B cell (primary cell): ENCODE measurements at places on chromosomes 12 and 14.

DNA sequence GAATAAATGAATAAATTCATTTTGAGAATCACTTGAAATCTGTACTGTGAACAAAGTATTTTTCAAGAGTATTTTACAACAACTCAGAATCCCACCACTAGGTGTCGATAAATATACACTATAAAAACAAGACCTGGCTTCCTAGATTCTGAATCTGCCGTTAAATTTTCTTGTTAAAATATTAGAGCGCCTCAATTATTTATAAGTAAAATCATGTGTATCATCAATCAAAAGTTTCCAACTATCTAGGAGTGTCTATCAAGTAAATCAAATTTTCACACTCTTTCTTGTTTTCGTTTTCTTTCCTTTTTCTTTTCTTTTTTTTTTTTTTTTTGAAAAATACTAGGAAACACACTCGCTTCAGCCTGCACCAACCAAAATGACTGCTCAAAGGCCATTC lies 179.2 kb upstream of the DCN start:
- DNase-seq = peak; percentile 56

DNA sequence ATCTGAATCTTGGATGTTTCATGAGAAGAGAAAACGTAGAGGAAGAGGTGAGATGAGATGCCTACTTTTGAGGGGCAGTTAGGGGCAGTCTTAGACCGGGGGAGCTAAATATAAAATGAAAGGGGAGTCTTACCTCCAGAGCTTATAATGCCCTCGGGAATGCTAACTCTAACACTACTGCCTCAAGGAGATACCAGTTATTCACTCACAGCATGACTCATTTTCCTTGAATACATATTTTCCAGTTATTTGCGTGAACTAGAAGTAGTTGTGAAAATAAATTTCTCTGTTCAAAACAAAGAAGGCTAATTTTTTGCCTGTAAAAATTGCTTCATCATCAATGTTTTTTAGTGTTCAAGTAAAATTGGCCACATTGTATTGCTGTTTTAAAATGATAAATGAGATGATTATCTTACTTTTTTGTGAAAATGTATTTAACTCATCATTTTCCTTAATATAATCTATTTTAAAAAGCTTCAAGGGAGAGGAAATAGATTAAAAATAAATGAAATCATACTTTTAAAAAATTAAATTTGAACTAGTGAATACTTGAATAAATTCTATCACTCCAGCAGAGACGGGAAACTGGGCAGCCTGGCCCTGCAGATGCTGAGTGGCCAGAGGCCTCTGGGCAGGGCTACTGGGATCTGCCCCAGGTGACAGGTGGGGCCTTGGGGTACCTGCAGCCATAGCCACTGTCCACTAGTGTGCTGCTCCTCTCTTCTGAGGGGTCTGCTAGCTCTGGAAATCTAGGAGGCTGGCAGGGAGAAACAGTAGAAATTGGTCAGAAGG lies 339.3 kb downstream of the EGLN3 start:
- no peak for DNase-seq

GRCh38 chr14:94646481-94646880 lies 34.3 kb downstream of the SERPINA3 start:
- no peak for DNase-seq

DNA sequence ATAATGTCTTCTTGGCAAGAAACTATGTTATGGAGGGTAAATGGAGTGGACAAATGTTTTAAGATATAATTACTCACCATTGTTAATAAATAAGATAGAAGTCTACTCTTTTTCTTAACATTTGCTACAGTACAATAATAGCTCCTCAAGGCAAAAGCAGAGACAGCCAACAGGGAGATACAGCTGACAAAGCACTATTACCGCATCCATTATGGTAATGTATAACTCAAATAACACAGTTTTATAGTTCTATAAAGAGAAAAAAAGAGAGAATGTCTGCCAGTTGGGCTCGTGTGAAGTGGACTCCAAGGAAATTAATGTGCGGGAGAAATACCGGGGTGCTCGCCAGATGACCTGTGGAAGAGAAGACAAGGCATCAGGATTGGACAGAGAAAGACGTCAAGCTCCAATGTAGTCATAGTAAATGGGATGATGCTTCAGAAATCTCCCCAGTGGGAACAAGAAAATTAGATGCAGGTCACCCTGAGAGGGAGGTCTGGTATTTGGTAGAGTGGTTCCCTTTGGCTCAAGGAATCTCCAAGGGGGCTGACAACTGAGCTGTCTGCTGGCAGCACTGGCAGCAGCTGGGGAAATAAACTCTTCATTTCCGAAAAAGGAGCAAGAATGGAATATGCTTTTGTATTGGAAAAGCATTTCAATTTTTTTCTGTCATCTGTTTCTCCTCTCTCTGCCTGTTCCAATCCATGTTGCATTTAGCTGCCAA lies 343.9 kb downstream of the LRFN5 start:
- no peak for DNase-seq

DNA sequence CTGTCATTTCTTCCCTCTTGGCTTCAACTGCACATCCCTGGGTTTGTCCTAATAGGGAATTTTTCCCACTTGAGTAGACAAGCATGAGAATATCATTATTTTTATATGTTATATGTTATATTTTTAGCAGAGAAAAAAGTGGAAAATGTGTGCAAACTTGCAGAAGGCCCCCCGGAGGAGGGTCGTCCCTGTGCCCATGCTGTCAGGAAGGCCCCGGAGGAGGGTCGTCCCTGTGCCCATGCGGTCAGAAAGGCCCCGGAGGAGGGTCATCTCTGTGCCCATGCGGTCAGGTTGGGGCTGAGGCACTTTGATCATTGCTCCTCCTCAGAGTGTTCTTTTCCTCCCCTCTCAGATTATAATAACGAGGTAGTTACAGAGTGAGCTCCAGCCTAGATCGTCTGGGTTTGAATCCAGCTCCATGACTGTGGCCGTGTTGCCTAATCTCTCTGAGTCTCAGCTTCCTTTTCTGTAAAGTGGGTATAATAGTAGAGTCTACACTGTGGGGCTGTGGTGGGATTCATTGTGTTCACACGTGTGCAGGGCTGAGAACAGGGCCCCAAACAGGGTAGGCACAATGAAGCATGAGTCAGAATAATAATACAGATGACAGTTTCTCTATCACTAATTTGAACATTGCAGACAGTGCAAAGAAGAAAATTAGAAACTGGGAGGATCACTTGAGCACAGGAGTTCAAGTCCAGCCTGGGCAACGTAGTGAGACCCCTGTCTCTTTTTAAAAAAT lies 33.4 kb downstream of the ELK3 start:
- DNase-seq = no peak

GRCh38 chr12:114998118-114998749 lies 314.3 kb upstream of the TBX3 start:
- DNase-seq = no peak

GRCh38 chr12:121224591-121224990 lies 14.7 kb downstream of the P2RX4 start:
- no peak for DNase-seq

- no peak for DNase-seq
These were observed 11.5 kb downstream of the UBC start for GRCh38 chr12:124902916-124903315.
